Stomach (tissue), 19 donors: ENCODE measurements at places on chromosomes 1 and 21.
A peak's percentile ranks its signal among the peaks of the same experiment; 100 is the strongest.

DNA sequence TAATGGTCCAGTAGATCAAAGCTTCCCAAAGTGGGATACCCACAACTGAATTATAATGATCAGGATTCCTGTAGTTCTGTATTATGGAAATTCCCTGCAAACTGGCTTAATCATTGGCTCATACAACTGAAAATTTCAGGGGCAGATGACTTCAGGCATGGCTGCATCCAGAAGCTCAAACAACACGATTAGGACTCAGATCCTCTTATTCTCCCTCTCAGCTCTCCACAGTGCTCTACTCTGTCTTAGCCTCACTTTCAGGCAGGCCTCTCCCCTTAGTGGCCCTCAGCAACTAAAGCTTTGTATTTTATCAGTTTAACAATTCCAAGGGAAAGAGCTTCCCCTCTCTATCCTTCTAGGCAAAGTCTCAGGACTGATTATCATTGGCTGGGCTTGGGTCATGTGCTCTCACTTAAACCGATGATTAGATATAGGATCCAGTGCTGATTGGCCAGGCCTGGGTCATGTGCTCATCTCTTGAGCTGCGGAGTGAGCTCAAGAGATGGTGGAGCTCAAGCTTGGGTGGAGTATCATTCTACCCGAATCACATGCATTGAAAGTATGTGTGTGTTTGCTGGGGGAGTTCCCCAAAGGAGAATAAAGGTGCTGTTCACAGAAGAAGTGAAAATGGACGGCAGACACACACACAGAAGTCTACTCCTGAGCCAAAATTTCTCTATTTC lies 57.9 kb upstream of the RUNX3 start:
- no peak for DNase-seq

- DNase-seq = no peak
Measured at GRCh38 chr1:197485790-197486189, 217.7 kb downstream of the CRB1 start.

DNA sequence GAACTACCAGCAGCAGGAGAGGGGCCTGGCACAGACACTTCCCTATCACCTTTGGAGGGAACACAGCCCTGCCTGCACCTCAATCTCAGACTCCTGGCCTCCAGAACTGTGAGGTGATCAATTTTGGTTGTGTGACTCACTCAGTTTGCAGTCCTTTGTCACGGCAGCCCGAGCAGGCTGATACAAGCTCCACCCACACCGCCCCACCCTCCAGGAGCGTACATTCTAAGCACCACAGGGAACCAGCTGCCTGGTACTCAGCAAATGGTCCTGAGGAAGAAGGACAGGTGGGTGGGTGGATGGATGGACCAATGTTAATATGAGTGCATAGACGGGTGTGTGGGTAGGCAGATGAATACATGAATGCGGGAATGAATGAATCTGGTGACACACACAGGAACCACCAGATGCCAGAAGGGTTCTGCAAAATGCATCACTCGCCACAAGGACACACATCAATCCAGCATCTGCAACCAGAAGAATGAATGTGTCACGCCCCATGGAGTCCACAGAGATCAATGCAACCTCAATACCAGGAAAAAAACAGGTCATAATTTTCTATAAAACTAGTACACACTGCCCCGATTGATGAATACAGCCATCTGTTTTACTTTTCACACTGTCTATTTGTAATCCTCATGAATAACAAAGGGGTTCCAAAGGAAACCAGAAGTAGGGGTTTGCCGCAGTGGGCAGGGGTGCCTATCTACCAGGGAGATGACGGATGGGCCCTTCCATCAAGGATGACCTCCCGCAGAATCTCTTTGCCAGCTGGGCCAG lies 284.5 kb downstream of the NPHP4 start:
- DNase-seq = no peak

- no peak for DNase-seq
Measured at GRCh38 chr1:189432753-189433152, 1044.9 kb downstream of the BRINP3 start.

GRCh38 chr21:41900401-41900800 lies 21.3 kb upstream of the PRDM15 start:
- DNase-seq = no peak

DNA sequence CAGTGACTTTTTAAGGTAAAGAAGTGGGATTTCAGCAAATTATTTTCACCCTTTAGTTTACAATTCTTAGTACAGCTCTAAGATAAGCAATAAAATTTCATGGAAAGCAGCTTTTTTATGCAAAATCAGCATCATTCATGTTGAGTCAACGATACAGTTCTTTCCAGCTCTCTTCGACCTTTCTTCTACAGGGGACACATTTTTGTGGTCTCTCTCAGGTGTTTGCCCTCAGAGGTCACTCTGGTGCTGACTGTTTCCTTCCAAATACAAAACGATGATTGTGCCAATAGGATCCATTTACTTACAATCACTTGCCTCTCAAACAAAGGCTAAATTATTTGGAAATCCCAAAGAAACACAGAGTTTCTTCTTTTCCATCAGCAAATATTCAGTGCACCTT lies 51.0 kb downstream of the PSMG1 start:
- DNase-seq = no peak

DNA sequence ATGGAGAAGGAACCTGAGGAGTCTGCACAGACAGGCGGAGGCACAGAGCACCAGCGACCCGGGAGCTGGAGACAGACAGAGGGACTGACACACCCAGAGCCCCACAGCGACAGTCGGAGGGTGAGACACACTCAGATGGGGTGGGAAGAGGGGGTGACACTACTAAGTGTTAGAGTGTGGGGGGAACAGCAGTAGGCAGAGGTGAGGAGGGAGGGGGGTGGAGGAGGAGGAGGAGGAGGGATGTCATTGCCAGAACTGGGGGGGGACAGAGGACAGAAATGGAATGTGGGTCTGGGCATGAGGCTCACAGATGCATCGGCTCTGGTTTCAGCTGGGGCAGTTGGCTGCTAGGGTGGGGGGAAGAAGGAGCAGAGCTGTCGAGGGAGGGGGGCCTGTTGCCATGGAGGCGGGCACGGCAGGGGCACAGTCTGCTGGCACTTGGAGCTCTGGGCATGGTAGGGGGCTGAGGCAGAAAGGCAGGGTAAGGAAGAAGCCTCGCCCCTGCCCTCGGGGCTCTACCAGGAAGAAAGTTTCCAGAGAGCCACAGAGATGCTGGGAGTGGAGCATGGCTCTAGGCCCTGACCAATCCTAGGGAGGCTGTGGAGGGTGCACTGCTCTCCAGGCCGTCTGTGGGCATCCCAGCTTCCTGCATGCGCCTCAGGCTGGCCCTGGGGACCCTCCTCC lies 37.3 kb downstream of the AHDC1 start:
- no peak for DNase-seq

DNA sequence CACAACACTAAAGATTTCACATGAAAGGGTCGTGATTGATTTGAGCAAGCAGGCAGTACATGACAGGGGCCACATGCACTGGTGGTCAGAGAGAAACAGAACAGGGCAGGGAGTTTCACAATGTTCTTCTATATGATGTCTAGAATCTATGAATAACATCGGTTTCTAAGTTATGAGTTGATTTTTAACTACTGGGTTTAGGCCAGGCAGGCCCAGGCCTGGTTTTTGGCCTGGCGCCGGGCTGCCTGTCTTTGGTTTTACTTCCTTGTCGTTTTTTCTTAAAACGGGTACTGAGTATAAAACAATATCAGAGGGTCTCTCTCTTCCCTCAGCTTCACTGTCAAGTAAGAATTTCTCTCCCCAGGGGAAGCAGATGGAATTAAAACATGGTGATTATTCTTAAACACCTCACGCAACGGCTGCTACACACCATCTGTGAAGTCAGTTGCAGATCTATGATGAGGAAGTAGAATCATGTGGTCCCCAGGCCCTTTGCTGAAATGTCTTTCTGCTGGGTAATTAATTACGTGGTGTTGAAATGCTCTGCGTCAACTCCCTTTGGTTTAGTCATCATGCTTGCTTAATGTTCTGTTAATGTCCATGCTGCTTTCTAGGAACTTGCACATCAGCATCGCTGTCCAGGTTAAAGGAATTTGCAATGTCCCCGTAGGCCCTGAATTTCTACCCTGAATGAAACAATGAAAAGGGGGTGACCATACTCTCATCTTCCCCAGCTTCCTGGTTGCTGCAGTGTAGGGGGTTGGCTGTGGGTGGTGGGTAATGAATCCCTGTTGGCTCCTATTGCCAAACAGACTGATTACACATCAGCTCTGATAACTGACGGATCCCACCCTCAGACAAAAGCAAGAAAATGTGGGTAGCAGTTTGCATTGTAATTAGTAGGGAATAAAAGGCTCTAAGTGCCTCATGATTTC lies 70.3 kb downstream of the SERINC2 start:
- DNase-seq = peak; percentile 54

- DNase-seq = peak; percentile 43
Measured at GRCh38 chr21:33403128-33403785, at the start of gene IFNGR2. Gene IFNGR2, plus strand, starts transcription at chr21:33403413. Its CDS starts 131 bp downstream, at chr21:33403544.

- no peak for DNase-seq
Measured at GRCh38 chr1:116211294-116211693, 100.1 kb downstream of the MAB21L3 start.

GRCh38 chr1:110876748-110877341 lies 3.9 kb downstream of the CD53 start:
- no peak for DNase-seq

- peak; percentile 45 for DNase-seq
Measured at GRCh38 chr1:177219554-177220458, 49.0 kb downstream of the BRINP2 start.

GRCh38 chr21:37041706-37042271 lies 31.1 kb downstream of the PIGP start:
- no peak for DNase-seq

DNA sequence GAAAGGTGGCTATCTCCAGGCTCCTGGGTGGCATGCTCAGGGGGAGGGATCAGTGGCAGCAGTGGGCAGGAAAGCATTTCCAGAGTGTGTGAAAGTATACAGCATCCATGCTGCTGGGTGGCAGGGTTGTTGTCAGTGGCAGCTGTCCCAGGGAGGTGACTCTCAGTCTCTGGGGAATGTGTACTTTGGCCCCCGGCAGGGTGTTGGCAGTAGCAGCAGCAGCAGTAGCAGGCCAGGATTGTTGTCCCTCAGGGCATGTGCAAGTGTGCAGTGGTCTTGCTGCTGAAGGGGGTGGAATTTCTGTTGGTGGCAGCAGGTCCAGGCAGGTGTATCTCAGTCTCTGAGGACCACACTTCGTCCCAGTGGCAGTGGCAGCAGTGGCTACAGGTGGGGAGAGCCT lies 71.7 kb upstream of the GUCA2B start:
- peak; percentile 73 for DNase-seq

DNA sequence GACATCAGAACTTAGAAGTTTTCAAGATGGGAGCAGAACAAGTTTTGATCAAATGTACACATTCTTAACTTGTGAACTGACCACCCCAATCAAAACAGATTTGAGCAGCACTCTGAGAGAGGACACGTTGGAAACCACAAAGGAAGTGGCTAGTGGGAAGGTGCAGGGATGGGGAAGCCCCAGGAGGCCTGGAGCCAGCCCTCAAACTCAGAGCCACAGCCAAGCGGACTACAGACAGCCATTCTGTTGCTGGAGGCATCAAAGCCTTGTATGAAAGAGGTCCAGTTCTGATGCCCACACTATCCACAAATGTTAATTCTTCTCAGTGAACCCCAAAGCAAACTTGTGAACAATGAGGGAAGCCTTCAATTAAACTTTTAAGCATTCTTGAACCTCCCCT lies 143.6 kb upstream of the RAB4A start:
- peak; percentile 49 for DNase-seq

DNA sequence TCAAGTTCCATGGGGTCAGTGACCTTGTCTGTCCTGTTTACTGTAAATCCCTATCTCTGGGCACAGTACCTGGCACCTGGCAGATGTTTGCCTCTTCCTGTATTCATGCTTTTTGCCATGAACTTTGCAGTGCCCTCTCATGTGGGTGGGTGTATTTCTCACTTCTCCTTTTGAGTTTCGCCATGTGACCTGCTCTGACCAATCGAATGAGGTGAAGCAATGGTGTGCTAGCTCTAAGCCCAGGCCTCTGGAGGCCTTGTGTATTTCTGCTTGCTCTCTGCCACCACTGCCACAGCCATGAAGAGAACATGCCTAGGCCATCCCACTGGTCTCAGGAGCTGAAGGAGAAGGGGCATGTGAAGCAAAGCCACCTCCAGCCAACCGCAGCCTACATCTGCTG lies 185.5 kb upstream of the ZC3H12A start:
- DNase-seq = no peak

DNA sequence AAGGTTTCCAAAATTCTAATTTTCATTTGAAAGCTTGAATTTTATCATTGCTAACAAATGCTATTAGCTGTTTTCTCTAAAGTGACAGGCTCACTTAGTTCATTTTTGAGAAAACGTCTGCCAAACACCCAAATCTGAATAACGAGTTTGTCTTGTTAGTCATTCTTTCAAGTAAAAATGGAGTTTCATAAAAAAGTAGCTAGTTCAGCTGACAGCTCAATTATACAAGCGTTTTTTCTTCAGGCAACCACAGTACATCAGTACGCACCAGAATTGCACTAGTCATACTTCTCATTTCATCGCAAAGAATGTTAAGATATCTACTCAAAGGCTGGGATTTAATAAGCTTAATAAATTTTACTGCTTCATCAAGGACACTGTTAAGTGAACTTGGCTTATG lies 72.3 kb upstream of the SLFNL1 start:
- DNase-seq = no peak

- DNase-seq = no peak
Measured at GRCh38 chr1:51666478-51666877, 49.6 kb downstream of the OSBPL9 start.

- DNase-seq = no peak
Measured at GRCh38 chr1:114075105-114075504, 78.6 kb downstream of the SYT6 start.

GRCh38 chr21:45467221-45467779 lies 62.3 kb downstream of the COL18A1 start:
- DNase-seq = no peak

DNA sequence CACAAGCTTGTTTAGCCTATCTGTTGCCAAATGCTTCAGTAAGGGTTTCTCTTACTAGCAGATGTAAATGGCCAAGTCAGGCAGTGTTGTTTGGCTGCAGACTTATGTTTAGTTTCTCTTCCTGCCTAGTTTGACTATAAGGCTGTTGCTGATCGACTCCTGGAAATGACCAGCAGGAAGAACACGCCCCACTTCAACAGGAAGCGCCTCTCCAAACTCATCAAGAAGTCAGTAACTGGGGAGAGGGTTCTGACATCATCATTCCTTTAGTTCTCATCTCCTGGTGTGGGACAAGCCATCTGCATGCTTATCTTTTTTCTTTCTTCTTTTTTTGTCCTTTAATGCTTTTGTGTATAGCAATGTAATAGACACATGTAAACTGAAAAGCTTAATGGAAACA lies 25.1 kb downstream of the RRP1B start:
- peak; percentile 26 for DNase-seq

- no peak for DNase-seq
Measured at GRCh38 chr1:84949664-84950063, 47.2 kb downstream of the MCOLN2 start.

- no peak for DNase-seq
Measured at GRCh38 chr1:167938080-167938636, 1.3 kb upstream of the MPC2 start.

- peak; percentile 87 for DNase-seq
Measured at GRCh38 chr1:44721485-44722361, 9.2 kb downstream of the RNU5D-1 start.
